Cerebellum (tissue), 4 donors: ENCODE measurements at places on chromosomes 1 and 21.

GRCh38 chr1:99672530-99673213 is 26.8 kb downstream of the PALMD start:
- no peak for DNase-seq

DNA sequence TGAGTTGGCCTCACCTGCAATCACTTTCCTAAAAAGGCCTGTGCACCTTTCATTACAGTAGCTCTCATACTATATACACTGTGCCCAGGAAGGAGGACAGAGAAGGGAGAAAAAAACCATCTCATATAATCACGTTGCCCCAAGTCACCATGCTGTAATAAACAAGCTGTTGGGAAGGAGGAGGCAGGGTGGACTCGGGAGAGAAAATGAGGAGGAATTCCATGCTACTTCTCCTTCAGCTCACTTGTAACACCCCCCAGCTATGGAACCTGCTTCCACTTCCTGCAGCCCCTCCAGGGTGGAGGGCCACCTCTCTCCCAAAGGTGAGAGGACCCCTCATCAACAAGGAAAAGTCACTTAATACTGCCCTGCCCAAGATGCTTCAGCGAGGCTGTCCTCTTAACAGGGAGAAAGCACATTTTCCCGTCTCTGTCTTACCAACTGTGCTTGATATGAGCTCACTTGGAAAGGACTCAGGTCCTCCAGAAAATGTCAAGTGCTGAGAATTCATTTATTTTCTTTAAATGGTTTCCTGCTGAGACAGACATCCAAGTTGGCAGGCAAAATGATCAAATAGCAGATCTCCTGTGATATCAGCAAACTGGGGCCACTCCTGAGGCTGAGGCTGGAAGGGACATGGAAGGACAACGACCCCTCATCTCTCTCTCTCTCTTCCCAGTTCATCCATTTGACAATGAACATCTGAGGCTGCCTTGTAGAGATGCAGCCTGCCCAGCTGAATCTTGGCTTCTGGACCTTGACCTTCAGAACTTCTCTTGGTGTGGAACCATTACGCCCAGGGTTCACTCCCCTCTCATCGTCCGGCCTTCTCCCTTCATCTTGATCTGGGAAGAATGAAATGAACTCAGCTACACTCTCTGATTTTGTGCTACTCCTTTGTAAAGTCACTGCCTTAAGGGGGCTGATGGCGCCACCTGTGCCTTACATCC is 54.0 kb downstream of the CAPN9 start:
- DNase-seq: no peak

- DNase-seq: no peak
Observed at GRCh38 chr1:24960071-24960801, 30.2 kb upstream of the RUNX3 start.

- DNase-seq: no peak
Observed at GRCh38 chr1:59202455-59202854, 94.4 kb upstream of the FGGY start.

GRCh38 chr21:43908167-43908566 is 43.1 kb downstream of the AGPAT3 start:
- no peak for DNase-seq

DNA sequence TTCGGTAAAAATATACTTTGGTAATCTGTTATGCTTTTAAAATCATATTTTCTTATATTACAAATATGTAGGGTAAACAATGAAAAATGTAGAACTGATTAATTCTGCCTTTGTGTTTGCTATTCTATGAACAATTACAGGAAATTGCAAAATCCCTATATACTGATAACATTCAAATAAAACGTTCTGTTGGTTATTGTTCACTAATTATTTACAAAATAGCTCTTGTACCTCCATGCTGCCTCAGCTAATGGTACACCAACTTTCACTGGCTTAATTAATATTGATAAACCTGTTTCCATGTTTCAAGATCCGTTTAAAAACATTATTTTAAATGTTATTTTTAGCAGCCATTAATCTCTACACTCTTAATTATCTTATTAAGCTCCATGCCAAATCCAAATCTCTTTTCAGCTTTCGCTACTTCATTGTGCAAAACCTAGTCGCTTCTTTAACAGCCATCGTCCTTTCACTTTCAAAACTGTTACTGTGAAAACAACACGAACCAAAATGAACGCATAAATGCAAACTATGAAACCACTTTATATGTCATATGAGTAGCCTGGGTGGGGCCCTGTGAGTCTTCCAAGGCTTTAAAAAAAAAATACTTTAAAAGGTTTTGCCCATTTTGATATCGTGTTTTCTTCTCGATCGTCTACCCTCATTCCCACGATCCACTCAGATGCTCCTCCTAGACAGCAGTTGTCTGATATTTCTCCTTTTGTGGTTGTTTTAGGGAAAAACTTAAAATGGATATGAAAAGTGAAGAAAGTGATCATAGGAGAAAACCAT is 807.1 kb downstream of the USP25 start:
- no peak for DNase-seq

DNA sequence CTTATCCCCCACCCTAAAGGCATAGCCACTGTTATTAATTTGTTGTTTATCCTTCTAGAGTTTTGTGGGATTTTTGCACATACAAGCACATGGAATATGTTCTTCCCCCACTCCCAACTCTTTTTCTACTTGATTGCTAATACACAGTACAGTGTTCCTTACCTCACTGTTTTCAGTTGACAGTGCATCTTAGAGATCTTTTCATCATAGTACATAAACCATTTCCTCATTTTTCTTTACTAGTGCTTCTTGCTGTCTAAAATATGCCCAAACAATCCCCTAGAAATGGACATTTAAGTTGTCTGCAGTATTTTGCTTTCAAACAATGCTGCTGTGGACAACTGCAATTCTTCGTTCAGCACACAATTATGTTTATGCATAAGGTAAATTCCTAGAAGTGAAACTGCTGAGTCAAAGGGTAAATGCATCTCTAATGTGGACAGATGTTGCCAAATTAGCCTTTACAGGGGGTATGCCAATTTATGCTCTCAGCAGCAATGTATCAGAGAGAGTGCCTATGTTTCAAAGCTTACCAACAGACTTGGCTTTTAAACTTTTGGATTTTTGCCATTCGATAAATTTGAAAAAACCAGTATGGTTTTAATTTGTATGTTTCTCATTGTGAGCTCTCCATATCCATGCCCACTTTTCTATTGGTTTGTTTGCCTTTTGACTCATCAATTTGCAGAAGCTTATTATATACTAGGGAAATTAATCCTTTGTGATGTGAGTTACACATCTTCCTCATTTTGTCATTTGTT is 132.6 kb downstream of the MRPS6 start:
- no peak for DNase-seq
